ENCODE measurements at places on chromosomes 4 and X. TPM values are rescaled to one million over a fixed set of nuclear protein-coding genes. Genes with fewer than 3 reads are reported as not detected.

DNA sequence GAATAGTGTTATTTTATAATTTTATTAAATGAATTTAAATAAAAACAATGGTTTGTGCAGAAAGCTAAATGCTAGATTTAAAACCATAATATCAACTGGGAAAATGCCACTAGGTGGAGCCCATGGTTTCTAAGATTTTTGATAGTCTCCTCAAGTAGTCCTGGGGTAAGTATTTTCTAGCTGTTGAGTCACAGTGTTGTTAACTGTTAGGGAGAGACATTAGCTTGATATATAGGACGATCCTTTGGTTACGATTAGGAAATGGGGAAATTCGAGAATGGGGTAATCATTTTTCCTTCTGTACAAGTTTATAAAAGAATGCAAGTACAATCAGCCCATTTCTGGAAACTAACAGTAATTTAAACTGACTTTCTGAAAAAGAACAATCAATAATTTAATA, 378.4 kb downstream of the ANKRD50 start:
- no peak for DNase-seq

DNA sequence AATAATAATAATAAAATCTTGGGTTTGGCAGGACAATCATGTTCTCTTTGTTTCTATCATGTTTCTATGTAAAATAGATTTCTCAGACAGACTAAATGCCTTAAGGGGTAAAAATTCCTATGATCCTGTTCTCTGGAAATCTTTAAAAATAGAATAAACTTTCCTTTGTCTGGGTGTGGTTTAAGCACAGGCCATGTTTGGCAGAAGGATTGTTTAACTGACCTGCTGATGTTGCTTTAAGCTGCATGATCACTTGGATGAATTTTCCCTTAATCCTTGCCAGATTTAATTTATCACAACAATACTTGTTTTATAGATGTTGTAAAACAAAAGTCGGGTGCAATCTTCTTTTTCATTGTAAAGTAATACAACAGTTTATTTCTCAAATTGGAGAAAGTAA, 341.7 kb upstream of the FAT1 start:
- DNase-seq: no peak

The FRG2 gene
- not detected for total RNA-seq

DNA sequence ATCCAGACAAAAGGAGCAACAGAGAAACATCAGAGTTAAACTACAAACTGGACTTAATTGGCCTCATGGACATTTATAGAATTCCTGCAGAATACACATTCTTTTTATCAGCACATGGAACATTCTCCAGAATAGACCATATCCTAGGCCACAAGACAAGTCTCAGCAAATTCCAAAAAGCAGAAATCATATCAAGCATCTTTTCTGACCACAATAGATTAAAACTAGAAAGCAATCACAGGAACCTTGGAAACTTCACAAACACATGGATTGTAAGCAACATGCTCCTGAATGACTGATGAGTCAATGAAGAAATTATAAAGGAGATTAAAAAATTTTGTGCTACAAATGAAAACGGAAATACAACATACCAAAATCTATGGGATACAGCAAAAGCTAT, 526.7 kb downstream of the PCDH7 start:
- DNase-seq: no peak

The EREG gene
- total RNA-seq: 0.69 TPM

GRCh38 chrX:132258509-132258908, 39.3 kb upstream of the RAP2C start:
- no peak for DNase-seq

The MRPS18C gene
- 30.0 TPM for total RNA-seq

DNA sequence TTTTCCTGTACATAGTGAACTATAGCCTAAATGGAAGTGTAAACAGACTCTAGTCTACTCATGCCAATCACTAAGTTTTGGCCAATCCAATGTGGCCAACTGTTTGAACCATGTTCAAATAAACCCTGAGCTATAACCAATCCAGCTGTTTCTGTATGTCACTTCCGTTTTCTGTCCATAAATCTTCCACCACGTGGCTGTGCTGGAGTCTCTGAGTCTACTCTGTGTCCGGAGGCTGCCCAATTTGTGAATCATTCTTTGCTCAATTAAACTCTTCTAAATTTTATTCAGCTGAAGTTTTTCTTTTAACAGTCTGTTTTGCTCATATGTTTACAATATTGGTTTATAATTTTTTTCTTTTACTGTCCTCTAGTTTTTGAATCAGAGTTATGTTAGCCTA, 112.3 kb upstream of the BANK1 start:
- no peak for DNase-seq

The CITED1 gene
- 0.43 TPM for total RNA-seq

The KCND1 gene
- 1.2 TPM for total RNA-seq

DNA sequence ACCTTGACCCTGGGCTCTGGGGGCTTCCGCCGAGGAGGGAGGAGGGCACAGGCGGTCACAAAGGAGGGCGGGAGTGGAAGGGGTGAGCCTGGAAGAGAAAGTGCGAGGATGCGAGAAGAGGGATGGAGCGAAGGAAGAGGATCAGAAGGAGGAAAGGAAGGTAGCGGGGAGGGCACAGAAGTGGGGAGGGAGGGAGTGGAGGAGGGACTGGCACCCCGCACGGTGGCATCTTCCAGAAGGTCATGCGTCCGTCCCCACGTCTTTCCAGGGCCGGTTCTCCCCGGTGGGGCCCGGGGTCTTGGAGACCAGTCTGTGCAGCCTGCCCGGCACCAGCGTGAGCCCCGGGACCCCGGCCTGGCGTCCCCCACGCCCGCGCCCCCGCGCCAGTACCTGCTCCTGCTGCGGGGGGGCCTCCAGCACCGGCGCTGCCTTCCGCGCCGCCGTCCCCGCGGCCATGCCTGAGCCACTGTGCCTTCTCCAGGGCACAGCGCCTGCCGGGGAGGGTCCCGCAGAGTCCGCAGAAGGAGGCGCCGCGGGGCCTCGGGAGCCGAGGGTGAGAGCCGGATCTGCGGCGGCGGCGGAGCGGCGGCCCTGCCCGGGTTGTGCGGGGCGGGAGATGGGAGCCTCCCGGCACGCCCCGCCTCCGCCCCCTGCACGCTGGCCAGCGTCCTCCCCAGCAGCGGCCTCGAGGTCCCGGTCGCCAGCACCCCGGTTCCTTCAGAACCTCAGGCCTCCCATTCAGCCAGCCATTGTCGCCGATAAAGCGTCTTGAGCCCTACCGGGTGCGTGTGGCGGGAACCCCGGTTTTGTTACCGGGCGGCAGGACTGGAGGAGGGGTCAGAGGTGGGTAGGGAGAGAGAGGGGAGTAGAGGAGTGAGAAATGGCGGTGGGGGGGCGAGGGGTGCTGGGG, at the start of gene RNF175:
Gene RNF175 (minus strand): TSS at position 618 of the 910 bp plus-strand sequence. CDS start 162 bp downstream, at position 456.
- no peak for DNase-seq

DNA sequence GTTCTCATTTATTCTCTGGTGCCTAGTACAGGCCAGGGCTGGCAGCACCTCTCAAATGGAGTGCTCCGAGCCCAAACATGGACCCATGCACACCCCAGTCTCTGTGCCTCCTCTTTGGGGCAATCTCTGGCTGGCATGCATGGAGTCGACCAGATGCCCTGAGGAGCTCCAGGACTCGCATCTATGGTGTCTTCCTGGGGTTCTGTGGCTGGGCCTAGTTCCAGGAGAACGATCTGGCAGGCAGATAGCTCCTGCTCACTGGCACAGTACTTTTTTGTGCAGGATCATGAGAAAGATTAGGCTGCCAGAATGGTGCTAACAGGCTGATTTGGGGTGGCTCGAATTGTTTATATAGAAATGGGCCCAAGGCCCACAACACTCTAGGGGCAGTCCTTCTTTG, 72.0 kb upstream of the PJA1 start:
- DNase-seq: no peak

The UGT2B11 gene
- not detected for total RNA-seq

DNA sequence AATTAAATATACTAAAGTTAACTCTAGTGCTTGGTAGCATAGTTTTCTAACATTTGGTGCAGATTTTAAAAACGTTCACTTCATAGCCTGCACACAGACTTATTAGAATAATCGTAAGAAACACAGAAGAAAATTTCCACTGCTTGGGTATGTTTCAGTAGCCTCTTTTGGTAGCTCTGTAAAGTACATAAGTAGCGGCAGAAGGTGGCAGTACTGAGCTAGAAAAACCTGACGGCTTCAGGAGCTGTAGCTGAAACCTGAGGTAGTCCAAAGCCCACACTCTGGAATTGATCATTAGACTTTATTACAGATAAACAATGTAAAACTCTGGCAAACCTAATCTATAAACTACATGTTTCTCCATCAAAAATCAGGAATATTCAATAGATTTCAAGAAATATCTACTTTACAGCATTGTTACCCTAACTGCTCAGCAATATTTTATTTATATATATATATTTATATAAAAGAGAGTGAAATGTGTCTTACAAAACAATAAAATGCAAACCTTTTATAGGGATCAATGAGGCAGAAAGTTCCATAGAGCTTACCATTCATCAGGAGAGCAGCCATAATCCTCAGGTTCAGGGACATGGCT, 88.2 kb downstream of the ATP8A1 start:
- no peak for DNase-seq

DNA sequence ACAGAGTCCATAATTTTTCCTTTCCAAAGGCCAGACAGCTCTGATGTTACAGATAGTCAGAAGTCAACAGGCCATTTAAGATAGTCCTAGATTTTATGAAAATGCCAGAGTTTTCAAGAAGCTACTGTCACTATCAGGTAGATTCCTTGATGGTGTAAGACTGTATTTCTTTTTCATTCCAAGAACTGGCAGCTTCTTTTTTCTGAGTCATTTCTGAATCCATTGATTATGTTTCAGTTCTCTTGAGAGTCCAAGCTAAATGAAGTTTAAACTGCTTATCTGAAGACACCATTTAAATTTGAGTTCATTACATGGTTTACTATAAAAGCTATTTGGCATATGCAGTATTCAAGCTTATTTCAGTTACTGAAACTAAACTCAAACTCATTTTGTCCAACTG, 44.6 kb downstream of the RASSF6 start:
- DNase-seq: no peak

DNA sequence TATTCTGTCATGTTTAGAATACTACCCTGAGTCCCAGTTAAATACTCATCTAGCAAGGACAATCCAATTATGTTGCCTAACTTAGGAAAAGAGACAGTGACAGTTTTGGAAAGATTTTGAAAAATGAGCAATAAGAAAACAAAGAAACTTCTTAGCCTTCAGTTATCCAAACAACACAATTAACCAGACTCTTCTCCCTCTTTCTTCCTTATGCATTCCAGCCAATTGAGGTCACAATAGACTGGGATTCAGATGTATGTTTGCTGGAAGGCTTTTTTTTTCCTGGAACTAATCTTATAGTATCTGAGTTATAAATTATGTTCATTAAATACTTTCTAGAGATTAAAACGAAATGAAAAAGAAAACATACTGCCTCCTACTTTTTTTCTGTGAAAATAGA, 109.6 kb downstream of the GUCY2F start:
- no peak for DNase-seq

The FAAH2 gene
- total RNA-seq: 6.0 TPM

The HSFX1 gene
- total RNA-seq: 1.4 TPM

DNA sequence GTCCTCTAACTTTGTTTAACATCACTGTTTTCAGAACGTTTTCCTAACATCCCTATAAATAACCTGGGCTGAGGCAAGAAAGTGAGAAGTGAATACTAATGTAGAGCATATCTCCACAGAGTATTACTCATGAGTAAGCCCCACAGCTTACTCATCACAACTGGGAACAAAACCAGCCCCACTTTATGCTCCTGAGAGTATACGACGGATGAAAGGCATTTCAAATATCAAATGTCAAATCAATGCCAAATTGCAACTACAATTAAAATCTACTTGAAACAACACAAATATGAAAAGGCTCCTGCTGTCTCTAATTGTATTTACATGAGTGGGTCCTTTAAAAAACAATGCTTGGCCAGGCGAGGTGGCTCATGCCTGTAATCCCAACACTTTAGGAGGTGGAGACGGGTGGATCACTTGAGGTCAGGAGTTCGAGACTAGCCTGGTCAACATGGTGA, 41.2 kb downstream of the SH3RF1 start:
- DNase-seq: no peak

GRCh38 chr4:15976456-15977447, 13.8 kb upstream of the FGFBP2 start:
- no peak for DNase-seq

- DNase-seq: no peak
Observed at GRCh38 chr4:153560908-153561307, 94.7 kb downstream of the TMEM131L start.

DNA sequence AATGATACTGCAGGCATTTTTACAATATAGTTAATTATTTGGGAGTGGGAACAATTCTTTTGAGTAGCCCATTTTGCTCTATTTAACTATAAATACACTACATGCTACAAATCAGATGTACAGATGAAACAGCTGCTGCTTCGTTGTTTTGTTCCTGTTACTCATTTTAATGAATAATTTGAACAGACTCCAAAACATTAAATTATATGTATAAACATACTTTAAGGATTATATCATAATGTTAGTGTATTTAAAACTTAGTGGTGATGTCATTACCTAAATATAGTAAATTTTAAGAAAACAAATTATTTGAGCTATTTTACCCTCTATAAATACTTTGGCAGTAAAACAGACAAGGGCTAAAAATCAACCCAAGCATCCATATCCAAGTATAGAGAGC, 60.7 kb downstream of the GAB1 start:
- no peak for DNase-seq

The DNAAF6 gene
- total RNA-seq: not detected

The PCDH7 gene
- 8.0 TPM for total RNA-seq

DNA sequence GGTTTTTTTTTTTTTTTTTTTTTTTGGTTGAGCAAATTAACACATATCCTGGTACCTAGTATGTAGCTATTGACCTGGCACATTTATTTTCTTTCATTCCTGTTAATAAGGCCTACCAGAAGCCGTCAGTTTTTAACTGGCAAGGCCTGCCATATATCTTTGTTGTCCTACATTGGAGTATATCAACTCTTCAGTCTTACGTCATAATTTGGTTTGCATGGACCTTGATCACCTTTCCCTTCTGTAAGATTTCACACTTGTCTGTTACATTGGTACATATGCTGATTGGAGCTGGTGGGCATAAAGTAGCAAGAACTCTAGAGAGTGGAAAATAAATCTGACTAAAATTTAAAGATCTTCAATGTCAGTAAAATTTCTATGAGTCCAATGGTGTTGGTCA, 1658.0 kb downstream of the C4orf33 start:
- no peak for DNase-seq

- no peak for DNase-seq
Observed at GRCh38 chr4:129821963-129822362, 726.0 kb downstream of the C4orf33 start.

DNA sequence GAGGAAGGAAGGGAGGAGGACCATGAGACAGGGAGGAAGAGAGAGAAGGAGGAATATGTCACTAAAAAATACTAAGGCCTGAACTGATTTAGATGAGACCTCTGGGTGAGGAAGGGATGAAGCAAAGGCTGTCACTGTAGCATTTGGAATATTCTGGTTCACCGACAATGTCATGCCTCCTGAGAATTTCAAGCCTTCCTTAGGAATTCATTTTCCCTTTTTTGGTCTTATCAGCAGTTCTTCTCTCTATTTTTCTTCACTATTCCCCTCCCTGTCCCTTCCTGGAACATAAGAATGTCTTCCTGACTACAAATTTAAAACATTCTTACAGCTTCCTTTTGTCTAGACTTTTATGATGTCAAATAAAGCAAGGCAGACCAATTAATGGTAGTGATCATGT, 527.8 kb downstream of the INPP4B start:
- no peak for DNase-seq
